ENCODE measurements at places on chromosomes 2 and 18.
A peak's percentile ranks its signal among the peaks of the same experiment; 100 is the strongest.

- DNase-seq, result no peak
Measured at GRCh38 chr18:27824841-27825681, 351.9 kb downstream of the CDH2 start.

DNA sequence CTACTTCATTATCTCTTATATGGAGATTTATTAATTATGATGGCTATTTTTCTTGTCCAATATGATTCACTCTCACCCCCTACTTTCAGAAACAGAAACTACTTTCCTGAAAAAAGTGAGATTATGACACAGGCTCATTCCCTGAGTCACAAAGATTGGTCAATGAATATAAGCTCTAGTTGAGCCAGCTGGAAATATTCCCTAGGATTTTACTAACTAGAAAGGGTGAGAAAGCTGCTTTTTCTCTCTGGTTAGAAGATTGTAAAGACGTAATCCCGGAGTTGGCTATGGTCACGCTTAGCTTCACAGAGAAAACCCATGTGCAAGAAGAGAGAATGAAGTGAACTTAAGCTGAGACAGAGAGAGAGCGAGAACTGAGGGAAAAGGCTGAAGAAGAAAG lies 223.7 kb upstream of the SMAD7 start:
- no peak for DNase-seq

DNA sequence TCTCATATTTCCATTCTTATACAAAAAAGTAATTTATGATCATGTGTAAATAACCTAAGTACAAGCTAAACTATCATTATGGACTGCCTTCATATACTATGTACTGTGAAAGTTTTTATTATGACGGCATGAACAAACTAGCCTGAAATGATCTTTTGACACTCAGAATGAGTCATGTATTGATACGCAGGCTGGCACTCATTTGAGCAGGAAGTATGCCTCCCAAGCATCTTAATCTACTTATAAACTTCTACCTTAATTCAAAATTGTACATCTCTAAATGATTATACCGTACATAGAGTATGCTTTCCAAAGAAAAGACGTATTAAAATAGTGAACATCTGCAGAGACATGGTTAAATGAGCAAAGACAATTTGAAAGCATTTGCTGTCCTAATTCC lies 207.1 kb upstream of the SPOPL start:
- no peak for DNase-seq

DNA sequence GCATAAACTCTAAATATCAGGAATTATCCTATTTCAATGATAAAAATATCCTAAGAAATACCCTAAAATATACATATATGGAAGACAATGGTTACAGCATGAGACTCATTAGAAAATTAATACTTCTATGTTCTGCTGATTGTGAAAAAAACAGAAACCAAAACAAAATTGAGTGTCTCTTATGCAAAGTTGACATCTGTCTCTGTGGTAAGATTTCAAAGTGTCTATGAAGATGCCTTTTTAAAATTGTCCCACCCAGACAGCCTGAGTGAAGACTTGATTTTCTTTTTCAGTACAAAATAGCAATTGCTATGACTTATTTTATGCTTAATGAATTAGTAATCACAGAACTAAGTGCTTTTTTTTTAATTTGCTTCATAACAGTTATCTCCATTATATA lies 1368.4 kb upstream of the LRRTM1 start:
- DNase-seq, result no peak

DNA sequence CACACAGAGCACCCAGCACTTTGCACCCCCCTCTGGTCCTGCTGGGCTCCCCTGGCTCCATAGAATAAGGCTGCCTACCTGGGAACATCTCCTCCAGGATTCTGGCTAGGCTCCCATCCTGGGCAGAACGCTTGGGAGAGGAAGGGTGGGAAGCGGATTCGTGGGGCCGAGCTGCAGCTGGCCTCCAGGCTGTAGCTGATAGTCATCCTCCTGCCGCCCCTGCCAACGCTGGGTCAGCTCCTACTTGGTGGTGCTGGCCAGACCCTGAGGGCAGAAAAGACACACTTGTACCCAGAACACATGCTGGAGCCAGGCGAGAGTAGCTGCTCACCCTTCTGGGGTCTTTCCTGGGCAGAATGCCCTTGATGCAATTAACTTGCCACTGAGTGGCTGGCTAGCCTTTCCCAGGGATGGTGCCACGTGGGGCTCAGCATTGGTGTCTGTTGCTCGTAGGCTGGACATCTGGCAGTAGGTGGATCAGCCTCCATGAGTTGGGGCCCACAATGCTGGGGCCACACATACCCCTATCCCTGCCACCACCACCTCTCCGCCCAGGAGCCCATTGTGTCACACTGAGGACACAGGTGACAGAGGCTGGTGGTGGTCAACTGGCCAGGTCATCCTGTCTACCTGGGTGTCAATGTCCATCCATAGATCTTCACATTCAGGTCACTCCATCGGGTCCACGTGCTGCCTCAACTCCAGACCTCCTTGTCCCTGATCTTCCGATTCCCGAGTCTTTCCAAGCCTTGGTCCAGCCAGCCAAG lies 112.8 kb downstream of the NDUFA10 start:
- no peak for DNase-seq

- no peak for DNase-seq
Measured at GRCh38 chr18:69161383-69162028, 239.2 kb upstream of the DOK6 start.

DNA sequence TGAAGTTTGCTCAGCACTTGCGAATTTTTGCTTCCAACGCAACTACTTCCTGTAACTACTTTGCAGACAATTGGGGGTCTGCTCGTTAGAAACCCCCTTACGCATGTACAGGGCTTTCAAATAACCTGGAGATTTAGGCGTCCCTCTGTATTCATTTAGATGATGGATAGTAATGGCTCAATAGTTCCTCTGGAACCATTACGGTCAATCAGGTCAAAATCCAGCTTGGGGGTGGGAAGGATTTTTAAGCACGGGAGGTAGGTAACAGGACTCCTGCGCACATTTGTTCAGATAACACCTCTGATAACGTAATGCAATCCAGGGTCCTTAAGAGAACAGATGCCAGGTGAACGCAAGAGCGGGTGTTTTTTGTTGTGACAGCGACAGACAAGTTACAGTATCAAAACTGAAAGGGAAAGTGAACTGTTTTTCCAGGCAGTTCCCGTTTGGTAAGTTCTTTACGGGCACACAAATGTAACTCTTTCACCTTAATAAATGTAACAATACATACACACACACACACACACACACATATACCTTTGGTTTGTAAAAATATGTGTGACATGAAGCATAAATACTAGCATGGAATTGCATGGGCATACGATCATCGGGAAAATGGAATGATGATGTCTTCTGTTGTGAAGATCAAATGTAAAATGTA lies 3.8 kb upstream of the OSR1 start:
- DNase-seq, result no peak

GRCh38 chr2:149814901-149815300 lies 227.3 kb upstream of the MMADHC start:
- no peak for DNase-seq

DNA sequence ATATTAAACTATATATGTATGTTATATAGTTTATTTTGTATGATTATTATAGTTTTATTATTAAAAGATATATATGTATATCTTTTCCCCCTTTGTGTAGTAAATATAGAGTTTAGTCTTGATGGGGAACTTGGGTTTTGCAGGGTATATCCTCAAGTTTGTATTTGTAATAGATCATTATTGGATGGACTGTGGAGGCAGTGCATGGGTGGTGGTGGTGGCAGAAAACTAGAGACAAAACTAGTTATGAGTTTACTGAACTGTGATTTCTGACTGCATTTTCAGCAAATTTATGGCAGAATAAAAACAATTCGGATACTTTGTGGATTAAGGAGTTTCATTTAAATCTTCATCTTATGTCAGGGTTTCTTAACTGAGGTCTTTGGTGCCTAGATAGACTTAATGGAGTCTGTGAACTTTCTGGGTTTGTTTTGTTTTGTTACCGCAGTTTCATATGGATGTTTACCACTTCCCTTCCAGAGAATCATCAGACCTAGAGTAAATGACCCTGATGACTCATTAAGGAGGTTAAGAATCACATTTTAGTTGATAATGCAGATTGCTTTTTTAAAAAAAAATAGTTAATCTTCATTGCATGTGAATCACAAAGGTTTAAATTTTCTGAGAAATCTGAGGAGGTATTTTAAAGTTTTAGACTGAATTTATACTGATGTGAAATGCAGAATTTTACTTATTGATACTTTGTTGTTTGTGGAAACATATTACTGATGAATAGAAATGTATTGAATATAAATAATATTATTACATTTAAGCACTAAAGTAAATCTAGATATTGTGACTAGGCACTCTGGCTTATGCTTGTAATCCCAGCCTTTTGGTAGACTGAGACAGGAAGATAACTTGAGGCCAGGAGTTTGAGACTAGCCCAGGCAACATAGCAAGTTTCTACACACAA lies 14.5 kb downstream of the EPC2 start:
- DNase-seq, result no peak

GRCh38 chr2:191478799-191479679 lies 198.9 kb upstream of the NABP1 start:
- DNase-seq, result no peak

DNA sequence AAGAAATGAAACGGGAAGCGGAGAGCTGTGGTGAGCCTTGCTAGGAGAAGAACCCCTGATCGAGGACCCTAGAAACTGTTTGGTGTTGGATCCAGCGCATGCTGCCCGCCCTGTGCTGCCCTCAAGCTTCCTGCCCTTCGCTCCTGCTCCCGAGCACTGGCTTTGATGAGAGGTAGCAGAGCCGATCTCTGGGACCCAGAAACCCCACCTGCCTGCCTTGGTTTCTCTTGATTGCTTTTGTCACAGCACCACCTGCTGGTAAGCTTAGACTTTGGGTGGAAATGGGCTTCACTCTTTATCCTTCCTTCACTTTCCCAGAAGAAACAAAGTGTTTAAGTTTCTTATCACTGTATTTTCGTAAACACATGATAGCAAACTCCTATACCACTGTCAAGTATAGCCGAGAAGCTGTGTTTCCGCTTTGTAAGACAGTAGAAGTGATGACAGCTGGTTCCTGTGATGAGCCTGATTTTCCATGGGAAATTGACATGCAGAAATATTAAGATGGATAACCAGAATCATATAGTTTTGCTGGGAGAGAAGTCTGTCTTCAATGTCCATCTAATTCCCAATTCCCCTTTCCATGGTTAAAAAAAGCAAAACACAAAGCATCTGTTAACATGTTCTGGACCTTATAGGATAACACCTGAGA lies 267.4 kb downstream of the PHLPP1 start:
- DNase-seq, result peak; percentile 34

GRCh38 chr2:230924470-230925341 lies at the start of gene GPR55:
Gene GPR55, minus strand, starts transcription at chr2:230925242. Its CDS starts 14,280 bp downstream, at chr2:230910962.
- no peak for DNase-seq

GRCh38 chr18:69444221-69444620 lies 43.5 kb downstream of the DOK6 start:
- DNase-seq, result no peak

DNA sequence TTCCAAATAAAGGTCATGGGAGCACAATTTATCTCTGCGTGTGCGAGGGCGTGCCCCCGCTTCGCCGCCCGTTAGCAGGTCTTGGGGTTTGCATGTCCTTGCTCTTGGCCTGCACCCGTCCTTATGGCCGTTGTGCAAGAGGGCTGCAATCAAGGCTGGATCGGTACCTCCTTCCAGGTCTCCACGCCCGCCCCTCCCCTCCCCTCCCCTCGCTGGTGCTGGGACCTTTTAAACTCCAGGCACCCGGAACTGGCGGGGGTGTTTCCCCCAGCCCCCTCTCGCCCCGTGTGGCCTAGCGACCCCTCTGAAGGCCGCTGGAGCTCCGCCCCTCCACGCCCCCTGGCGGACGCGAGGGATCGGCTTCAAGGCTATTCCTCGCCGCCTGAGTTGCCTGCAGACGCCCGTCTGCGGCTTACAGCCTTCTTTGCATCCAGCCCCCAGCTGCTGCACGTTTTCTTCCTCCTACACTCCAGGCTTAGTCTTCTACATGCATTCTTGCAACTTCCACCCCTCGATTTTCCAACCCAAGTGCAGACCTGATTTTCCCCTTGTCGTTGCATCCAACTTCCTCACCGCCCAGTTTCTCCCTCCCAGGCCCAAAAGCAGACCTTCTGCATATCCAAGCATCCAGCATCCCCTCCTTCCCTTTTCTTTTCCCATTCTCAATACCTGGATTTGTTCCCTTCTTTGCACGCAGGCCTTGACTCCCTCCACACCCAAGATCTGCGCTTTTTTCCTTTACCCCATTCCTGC lies 577 bp downstream of the IDH1 start:
- peak; percentile 48 for DNase-seq

DNA sequence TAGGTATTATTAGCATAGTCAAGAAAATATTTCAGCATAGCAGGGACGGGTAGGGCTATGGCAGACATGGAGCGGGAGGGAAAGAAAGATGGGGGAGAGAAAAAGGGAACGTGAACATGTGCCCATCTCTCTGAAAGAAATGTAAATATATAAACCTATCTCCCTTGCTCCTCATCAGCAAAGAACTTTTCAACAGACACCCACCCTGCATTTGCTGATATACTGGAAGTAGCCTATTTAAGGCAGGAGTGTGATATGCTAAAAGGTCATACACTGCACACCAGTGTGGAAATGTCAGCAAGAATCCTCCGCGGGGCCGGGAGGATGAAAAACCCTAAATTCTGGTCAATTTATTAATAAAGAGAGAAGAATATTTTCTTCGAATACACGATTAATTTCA lies 1.7 kb downstream of the MBOAT2 start:
- DNase-seq, result no peak

GRCh38 chr2:206615417-206616089 lies 26.7 kb upstream of the FAM237A start:
- DNase-seq, result no peak

GRCh38 chr2:105714141-105714540 lies 30.6 kb upstream of the NCK2 start:
- no peak for DNase-seq

Data from activated naive CD8-positive, alpha-beta T cell treated with anti-CD3 and anti-CD28 coated beads, Interleukin-2, amount 50 U/mL, for 16 hours (primary cell).